ENCODE measurements at places on chromosomes 16 and 17. TPM values are rescaled to one million over a fixed set of nuclear protein-coding genes. Genes with fewer than 3 reads are reported as not detected.

Gene SNX20
- total RNA-seq: not detected

Gene CBLN1
- total RNA-seq: not detected

Gene TMEM114
- not detected for total RNA-seq

Gene PIK3R6
- total RNA-seq: not detected

Gene VTN
- not detected for total RNA-seq

Gene BIRC5
- 38.8 TPM for total RNA-seq

Gene RTN4RL1
- 0.10 TPM for total RNA-seq

Gene GPT2
- 7.6 TPM for total RNA-seq

Gene TNP2
- total RNA-seq: not detected

Gene KRT31
- not detected for total RNA-seq

Gene AHSP
- not detected for total RNA-seq

Gene NUDT21
- 78.7 TPM for total RNA-seq

Gene IGF2BP1
- total RNA-seq: 8.0 TPM

Gene GP1BA
- not detected for total RNA-seq

Gene FTO
- total RNA-seq: 104 TPM

Gene CES1
- not detected for total RNA-seq

Gene HIC1
- total RNA-seq: 54.6 TPM

Gene CCL11
- not detected for total RNA-seq

Gene KRTAP4-4
- not detected for total RNA-seq

Gene TP53TG3
- not detected for total RNA-seq

Gene PPY
- not detected for total RNA-seq

Gene CORO6
- total RNA-seq: 2.2 TPM

Gene NPIPB12
- total RNA-seq: 22.3 TPM

Gene MFAP4
- total RNA-seq: not detected

Gene KRT20
- not detected for total RNA-seq

Gene IL17C
- total RNA-seq: 0.33 TPM
